ENCODE measurements at places on chromosomes 2 and 18.
A peak's percentile ranks its signal among the peaks of the same experiment; 100 is the strongest.

DNA sequence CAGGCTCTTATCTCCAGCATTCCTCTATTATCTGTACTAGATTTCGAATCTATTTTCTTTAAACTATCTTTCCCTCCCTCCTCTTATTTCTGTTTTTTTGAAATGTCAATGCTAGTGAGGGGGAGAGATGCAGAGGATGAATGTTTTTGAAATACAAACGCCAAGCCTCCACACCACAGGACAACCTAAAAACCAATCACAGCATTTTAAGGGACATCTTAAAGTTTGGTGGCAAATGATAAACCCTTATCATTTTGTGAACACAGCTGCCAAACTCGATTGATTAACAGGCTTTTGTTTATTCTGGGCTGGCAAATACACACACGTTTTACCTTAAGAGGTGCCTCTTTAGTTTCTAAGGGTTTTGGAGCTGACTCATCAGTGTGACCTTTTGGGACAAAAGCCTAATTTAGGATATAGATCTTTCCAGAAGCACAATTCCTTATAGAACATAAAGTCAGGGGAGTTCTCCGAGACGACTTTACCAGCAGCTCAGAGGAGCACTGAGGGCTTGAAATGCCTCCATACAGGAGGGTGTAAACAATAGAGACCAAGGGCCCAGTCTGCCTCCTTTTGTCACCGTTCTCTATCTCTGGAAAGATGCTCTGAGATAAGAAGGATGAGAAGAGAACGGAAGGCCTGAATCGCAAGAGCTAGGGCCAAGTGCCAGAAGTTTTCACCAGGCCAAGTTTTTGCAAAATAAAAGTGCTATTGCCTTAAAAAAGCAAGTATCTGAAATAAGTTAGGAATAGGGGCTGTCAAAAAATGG is 4.2 kb upstream of the MEIS1 start:
- no peak for DNase-seq

DNA sequence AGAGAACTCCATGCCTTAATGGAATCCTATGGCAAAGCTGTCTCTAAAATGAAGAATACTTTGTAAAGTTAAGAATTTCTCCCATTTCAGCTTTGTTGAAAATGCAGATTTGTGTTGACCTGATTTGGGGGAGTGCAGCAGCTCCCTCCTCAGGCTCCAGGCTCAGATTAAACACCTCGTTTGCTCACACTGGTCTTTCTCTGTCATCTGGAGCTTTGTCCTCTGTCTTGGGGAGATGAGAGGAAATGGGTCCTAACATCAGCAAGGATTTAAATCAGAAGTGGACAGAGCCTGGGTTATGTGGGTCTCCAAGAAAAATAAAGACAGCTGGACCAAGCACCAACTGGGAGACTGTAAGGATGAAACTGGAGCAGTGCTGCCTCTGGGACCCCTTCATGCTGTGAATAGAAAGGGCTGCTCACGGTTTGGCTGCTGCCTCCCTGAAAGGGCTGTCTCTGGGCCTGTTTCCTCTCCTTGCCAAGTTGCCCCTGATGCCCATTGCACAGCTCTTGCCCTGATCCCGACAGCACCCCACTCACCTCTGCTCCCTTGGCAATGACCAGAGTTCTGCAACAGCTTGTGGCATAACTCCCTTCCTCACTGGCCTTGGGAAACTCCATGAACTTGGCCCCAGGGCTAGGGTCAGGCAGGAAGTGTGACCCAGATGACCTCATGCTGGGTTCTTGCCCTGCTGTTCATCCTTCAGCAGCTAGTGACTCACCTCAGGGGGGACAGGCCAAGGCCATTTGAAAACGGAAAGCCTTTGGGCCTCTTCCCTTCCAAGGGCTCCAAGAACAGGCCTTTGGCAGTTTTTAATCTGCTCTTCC is 197.2 kb downstream of the CYP26B1 start:
- no peak for DNase-seq

DNA sequence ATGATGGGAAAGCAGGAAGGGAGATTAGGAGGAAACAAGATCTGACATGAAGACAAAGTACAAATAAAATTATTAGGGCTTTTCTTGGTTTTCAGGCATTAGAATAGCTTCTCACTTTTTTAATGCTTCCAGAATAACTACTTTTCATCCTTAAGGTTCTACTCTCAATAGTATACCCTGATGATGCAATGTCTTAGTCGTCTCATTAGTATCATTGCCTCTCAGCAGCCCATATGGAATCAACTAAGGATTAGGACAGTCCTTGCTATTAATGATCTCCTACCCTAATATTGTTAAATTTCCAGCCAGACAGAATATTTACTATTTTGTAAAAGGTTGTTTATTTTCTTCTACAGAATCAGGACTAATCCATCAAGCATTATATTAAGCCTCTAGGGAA is 55.9 kb downstream of the RELCH start:
- DNase-seq: no peak

- peak; percentile 43 for DNase-seq
Observed at GRCh38 chr18:53946594-53946993, 277.9 kb downstream of the MBD2 start.

DNA sequence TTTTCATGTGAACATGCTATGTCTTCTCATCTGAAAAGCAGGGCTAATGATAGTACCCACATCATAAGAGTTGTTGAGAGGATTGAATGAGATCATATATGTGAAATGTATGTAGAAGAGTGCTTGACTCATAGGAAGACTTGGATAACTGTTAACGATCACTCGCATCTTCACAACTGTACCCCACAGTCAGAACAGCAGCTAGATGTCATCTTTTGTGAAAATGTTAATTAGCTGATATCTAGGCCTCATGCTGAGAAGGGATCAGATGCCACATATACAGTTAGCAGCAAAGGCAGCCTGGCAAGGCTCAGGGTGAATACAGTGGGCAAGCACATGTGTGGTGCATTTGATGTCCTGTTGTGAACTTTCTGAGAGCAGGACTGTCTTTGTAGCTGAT is 24.2 kb downstream of the MAP3K20 start:
- DNase-seq: no peak

DNA sequence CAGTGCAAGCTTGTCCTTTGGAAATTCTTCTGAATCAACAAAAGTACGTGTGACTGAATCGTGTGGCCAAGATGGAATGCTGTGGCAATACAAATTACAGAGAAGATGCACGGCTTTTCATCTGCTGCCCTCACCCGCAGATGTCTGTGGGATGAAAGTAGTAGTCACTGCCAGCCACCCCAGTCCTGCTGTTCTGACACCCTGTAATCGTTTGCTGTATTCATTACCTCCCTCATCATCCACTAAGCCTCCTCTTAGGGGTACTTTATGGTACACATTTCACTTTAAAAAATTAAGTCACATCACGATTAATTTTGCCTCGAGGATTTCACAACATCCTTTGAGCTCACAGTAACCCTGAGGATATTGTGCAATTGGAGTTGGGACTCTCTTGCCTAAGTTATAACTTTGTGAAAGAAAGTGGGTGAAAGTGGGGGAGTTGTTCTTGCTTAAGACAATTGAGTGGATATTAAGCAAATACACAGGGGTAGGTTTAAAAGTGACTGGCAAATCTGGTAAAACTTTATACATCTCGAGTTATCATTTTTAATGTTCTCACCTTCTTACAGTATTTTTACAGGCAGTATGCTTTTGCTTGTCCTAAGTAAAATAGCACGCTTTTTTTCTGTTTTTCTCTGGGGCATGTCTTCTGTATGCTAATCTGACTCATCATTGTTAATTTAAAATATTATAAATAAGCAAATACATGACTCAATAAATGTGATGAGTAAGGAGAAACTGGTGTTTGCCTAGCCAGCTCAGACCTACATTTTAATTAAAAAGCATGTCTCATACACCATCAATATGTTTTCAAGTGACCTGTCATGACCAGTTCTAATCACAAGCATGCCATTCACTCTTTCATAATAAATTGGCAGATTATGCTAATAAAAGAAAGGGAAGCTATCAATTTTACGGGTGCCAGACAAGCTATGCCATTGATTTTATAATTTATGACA is 680.9 kb downstream of the IRS1 start:
- peak; percentile 92 for DNase-seq

- DNase-seq: no peak
Observed at GRCh38 chr2:197285361-197285760, 25.2 kb downstream of the ANKRD44 start.

- no peak for DNase-seq
Observed at GRCh38 chr2:44942304-44943030, 965 bp downstream of the SIX3 start.

GRCh38 chr2:161273038-161273760 is 35.0 kb upstream of the PSMD14 start:
- DNase-seq: peak; percentile 90

DNA sequence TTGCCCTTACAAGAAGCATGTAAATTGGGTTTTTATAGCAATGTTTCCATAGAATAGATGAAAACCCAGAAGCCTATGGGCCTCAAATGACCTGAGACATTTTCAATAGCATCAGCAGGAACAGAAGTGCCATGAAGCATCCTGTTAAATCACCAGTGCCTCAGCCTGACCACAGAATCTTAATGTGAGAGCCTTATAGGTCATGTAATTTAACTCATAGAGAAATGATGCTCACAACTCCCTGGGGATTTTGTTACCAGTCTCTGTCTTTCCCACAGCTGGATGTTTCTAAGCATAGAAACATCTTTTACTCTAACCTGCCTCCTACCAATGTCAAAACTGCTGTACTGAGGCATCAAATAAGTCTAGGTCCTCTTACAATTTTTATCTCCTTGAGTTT is 295.8 kb upstream of the ACVR2A start:
- DNase-seq: no peak

DNA sequence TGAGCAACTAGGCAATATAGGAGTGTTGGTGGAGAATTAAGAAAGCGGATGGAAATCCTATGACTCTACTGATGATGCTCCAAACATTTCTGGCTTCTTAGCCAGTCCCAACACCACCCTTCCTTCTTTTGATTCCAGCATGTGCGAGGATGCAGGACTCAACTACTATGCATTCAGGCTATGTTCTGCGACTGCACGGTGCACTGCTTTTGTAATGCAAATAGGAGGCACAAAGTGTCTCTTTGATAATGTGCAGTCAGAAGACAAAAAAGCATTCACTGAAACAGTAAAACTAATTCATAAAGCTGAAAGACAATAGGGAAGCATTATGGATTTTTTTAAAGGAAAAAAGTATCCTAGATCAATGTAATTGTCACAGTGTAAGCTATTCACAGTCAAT is 106.7 kb downstream of the MEIS1 start:
- DNase-seq: no peak

- DNase-seq: no peak
Observed at GRCh38 chr2:212596276-212596675, 57.7 kb upstream of the ERBB4 start.

DNA sequence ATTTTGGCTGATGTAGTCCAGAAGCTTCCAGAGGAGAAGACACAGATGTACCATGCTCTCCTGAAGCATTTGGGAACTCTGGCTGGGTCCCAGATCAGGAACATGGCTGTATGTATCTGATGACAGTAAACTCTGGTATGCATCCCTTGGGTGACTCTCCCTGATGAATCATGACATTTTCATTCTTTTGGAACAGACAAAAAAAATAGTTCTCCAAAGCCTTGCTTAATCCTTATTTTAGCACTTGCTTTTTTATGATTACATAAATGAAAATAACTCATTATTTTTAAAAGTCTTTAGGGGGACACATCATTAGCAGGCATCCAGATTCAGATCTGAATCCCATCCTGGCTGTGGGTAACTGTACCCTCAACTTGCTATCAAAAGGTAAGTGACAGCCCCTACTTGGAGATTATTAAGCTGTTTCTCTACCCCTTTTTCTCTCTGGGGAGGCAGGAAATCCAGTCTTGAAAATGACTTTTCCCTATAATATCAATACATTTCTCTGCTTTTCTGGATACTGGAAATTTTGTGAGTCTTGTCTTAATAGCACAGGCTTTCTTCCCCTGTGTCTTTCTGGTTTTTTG is 23.3 kb downstream of the AOX1 start:
- peak; percentile 91 for DNase-seq

DNA sequence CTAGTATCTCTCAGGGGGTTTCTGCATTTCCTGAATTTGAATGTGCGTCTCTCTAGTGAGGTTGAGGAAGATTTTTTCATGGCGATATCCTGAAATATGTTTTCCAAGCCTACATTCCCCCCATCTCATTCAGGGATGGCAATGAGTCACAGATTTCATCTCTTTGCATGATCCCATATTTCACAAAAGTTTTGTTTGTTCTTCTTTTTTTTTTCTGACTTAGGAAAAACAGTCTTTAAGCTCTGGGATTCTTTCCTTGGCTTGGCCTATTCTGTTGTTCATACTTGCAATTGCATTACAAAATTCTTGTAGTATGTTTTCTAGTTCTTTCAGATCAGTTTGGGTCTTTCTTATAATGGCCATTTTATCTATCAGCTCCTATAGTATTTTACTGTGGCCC is 136.5 kb downstream of the DSEL start:
- no peak for DNase-seq

DNA sequence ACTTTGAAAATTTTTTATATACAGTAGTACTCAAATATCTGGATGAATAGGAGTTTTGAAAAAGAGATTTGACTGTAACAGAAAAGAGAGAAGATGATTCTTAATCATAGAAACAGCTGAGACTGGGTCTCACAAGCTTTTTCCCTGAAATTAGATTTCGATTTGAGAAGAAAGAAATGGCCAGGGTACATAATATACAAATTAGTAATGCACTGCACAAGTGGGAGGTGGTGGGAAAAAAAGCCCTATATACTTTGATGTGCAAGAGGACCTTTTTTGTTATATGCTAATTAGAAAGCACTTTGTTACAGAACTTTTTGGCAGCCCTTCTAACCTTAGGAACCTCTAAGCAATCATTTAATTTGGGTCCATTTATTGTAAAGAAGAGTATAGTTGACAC is 62.9 kb downstream of the EML4 start:
- no peak for DNase-seq

DNA sequence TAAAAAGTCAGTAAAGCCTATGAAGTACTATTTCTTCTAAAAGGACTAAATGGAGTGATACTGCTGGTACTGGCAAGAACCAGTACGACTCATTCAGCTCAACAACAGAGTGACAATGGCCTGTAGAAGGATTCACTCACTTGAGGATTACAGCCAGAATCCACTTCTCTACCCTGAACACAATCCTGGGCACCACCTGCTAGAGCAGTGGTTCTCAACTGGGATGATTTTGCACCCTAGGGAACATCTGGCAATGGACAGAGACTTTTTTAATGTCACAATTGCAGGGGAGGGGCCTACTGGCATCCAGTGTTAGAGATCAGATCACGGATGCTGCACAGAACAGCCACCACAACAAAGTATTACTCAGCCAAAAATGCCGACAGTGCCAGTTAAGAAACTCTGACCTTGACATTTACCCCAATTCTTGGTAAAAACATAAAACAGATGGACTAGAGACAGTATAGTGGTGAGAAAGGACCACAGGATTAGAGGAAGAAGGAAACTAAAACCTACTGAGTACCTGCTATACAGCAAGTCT is 5.0 kb downstream of the SPIRE1 start:
- peak; percentile 30 for DNase-seq

Data from PC-3 (cell line).